Stimulated activated CD4-positive, alpha-beta T cell treated with anti-CD3 and anti-CD28 coated beads, Interleukin-1b, Interleukin-23, amount 100 ng/mL, for 24 hours (primary cell): ENCODE measurements at places on chromosomes 7 and 10.

- DNase-seq = no peak
These were observed 746 bp downstream of the ARL5B start for GRCh38 chr10:18659819-18660535.

DNA sequence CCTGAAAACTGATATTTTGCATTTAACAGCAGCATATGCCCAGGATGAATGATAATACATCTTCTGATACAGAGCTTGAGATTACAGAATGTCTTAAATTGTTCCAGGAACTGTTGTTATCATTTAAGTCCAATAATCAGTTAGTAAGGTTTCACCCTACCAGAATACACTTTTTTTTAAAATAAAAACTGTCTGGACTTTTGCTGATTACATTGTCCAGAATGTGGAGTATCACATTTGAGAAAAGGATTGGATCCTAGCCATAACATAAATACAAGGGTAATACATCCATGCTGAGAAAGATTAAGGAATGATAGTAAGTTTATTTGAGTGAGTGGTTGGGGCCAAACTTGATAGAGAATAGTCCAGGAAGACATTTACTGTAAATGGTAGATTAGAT lies 71.0 kb downstream of the SEPTIN7 start:
- no peak for DNase-seq

- DNase-seq = no peak
These were observed 66.0 kb downstream of the TCERG1L start for GRCh38 chr10:131245475-131246059.

- DNase-seq = no peak
These were observed 32.1 kb upstream of the HECTD2 start for GRCh38 chr10:91378061-91378460.

DNA sequence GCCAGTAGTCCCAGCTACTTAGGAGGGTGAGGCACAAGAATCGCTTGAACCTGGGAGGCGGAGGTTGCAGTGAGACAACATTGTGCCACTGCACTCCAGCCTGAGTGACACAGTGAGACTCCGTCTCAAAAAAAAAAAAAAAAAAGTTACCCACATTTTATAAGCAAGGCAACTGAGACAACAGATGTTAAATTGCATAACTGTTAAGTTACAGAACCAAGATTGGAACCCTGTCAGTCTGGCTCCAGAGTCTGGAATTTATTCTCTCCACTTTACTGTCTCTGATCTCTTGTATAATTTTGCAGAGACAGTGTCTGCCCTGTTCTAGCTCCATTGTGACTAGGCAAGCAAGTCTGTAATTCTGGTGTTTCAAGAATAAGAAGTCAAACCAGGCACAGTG lies 6.2 kb upstream of the ITGB1 start:
- no peak for DNase-seq

DNA sequence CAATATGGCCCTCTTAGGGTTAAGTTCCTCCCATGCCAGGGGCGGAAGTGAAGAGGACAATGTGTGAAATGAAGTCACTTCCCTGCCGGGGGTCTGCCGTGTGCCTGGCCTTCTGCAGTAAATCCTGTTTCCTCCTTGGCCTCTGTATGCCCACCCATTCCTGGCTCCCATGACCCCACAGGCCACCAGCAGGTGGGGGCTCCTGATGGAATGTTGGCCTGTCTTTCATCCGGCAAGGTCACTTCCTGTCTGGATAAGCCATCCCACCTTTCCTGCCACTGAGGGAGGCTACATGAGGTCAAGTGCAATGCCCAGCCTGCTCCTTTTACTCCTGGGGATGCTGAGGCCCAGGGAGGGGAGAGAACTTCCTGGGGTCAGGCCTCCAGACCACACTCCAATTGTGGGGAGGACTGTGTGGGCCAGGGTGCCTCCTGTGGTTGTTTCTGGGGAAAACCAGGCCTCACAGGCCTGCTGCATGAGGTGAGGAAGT lies 22.3 kb downstream of the PALD1 start:
- no peak for DNase-seq

- no peak for DNase-seq
These were observed 332.9 kb downstream of the PTEN start for GRCh38 chr10:88196291-88196690.
